EL (cell line): ENCODE measurements at places on chromosomes 6 and 20.

DNA sequence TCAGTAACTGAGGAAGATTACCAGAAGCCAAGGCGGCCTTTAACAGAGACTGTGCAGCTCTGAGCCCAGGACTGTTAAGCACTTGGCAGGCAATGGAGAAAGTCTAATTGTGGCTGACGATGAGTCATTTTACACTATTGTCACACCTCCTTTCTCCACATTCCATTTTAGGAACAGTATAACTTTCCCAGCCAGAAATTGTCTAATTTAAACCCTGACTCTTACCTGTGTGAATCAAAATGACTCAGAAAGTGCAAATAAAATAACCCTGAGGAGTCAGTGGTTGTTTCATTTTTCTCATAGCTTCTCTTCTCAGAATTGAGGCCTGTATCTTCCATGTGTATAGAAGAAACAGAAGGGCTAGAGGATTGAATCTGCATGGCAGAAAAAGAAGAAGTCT is 40.0 kb upstream of the OPN5 start:
- peak; percentile 7 for DNase-seq

GRCh38 chr20:19784511-19785172 is 26.6 kb downstream of the RIN2 start:
- DNase-seq: peak; percentile 85

GRCh38 chr20:20362774-20363433 is 5.0 kb upstream of the INSM1 start:
- no peak for DNase-seq

DNA sequence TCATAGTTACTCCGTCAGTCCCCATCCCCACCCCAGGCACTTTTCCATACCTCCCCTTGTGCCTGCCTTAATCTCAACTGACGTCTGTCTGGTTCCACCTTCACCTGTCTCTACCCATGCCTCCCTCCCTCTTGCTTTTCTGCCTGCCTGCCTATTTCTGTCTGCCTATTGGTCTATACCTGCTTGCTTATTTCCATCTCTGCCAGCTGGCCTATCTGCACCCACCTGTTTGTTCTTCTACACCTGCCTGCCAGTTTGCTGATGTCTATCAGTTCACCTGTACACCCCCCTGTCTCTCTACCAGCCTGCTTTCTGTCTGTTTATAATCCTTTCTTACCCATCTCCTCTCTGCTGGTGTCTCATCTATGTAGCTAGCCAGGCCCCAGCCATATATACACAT is 87.5 kb downstream of the RALGAPA2 start:
- DNase-seq: no peak

DNA sequence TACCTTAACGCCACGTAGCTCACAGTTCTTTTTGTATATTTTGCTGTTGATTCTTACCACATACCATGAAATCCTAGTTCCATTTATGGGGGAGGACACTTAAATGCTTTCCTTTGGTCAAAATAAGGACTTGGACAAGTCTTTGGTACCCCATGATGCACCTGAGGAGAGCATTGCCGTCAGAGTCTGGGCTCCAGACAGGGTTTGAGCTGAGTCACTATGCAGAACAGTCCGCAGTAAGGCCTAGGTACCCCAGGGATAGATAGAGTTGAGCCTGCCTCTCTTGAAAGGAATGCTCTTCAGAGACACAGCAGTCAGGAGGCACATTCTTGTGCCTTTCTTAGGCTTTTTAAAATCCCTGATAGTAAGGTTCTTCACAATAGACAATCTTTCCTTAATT is 6.0 kb downstream of the PARD6B start:
- no peak for DNase-seq

GRCh38 chr6:113050979-113051378 is 703.8 kb downstream of the RFPL4B start:
- DNase-seq: no peak

DNA sequence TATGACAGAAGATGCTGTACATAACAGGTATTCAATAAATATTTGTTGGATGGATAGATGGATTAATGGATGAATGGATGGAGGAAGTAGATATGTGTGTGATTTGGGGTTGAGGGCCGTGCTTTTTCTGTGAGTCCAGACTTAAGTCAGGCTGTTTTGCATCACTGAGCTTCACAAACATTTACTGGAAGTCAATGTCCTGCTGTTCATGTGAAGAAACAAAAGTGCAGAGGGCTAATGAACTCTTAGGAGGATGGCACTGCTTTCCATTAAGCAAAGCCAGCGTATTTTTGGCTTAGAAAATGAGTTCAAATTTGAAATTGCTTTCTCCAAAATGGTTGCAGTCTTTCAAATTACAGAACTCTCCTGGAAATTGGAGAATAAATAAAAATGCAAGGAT is 260.6 kb upstream of the SASH1 start:
- DNase-seq: no peak

DNA sequence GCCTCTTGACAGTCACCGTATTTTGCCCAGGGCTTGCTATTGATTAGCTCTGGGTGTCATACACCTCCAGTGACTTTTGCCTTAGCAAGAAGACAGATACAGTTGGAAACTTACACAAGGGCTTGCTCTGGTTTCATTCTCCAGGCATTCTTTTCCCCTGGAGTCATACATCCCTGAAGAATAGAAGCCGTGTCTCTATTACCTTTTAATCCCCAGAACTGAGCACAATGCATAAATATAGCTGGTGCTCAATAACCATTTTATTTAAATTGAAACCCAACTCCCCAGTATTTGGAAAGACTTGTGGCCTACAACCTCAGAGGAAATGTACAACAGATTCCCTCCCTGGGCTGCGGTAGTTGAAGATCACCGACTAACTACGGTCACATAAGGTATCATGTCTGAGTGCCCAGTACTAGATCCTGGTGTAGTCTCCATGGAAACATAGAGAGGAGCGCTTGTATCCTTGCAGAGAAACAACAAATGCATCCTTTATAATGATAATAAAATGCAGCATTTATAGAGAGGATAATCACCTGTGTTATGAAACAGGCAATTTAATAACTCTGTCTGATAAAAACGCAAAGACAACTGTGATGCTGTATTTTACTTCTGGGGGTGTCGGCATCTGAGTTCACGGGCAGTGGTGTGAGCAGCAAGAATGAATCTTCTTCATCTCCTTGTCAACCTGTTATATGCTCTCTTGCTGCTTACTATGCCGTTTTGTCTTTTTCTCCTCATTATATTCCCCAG is 401.2 kb upstream of the AGPAT4 start:
- DNase-seq: no peak

GRCh38 chr20:44231713-44232468 is 15.2 kb upstream of the GDAP1L1 start:
- no peak for DNase-seq

DNA sequence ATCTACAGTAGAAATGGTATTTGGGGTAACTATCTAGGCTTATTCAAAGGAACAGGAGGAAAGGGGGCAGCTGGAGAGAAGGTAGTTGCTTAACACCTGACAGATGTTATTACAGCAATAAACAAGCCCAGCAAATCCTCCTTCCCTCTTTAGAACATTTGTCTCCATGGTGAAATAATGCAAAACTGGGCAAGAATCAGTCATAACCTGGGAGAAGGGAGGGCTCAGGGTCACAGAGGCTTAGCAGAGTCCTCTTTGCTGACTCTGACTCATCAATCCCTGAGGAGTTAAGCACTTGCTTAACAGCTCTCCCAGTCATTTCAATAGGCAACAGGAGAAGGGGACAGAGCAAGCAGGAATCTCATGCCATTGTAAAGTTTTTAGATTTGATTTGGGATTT is 230.3 kb downstream of the IBTK start:
- peak; percentile 86 for DNase-seq

DNA sequence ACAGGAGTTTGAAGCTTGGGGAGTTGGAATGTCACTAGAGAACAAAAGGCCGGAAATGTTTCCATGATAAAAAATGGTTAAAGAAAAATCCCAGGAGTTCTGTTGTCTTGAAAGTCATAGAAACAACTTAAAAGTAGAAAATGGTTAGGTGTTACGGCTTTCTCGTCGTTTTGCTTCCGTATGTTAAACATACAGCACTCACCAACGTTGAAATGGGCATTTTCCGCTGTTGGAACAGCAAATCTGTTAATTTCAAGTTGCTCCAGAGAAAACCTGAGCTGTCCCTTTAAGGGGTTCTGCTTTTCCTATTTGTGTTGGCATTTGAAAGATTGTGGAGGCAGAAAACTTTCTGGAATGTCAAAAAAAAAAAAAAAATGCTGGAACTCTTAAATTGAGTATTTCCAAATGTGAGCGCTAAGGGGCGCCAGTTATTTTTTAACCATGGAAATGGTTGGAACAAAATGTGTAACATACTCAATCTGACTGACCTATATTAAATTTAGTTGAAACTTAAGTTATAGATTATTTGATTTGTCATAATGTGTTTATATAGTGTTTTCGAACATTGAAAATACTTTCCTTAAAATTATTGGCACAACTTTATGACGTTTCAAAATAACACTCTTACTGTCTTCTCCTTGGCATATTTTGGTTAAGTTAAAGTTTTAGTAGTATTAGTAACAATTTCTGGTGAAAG is 2.2 kb downstream of the QKI start:
- DNase-seq: peak; percentile 88

GRCh38 chr6:56874328-56874727 is 80.6 kb upstream of the BEND6 start:
- no peak for DNase-seq

DNA sequence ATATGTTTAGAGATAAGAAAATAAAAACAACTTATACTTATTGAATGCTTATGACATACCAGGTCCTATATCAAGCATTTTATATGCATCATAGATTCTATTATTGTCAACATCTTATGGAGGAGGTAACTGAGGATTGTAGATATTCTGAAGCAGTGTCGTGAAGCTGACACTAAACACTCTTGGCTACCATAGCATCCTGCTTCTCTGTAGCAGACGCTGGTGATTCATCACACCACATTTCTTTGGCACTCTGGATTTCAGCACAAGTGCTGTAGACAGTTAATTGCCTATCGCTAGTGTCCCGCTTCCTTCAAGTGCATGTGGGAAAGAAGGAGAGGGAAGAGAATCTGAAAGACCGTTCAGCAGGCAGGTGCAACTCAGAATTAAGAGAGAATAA is 317.1 kb downstream of the PLCB1 start:
- peak; percentile 13 for DNase-seq
